ENCODE measurements at places on chromosomes 5 and 9.

DNA sequence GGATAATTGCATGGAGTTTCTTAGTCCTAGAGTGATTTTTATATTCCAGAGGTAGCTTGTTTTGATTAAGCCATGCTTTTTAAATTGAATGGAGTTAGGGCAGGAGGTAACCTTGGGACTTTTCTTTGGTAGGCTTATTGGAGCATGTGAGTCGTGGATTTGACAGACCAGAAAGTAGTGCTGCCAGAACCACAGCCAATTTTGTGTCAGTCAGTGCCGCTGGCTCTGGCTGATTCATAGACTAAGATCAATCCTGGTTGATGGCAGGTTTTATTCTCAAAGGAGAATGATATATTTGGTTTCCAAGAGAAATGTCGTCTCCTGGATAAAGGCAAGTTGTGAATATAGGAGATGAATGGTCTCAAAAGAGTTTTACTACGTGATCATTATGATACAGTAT lies 20.3 kb downstream of the RAI14 start:
- no peak for DNase-seq

GRCh38 chr5:1391691-1392090 lies 46.8 kb upstream of the CLPTM1L start:
- DNase-seq, result no peak

DNA sequence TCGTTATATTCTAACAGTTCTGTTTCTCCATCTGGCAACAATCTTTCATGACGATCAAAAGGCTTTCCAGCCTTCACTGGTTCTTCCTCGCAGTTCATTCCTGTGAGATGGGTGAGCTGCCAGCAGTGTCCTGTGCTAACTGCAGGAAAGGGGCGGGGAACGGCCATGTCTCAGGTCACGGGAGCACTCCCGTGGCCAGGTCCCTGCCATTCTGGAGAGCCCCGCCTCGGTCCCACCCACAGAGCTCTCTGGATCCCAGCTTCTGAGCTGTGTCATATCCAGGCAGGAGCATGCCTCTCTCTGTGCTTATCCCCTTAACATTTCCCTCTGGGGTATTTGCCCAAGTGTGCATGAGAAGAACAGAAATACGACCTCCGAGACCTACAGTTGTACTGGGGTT lies 297.8 kb upstream of the IRX2 start:
- DNase-seq, result no peak

GRCh38 chr5:35458824-35459207 lies 158.8 kb upstream of the SPEF2 start:
- DNase-seq, result no peak

- DNase-seq, result no peak
These were observed 21.4 kb downstream of the SPINK1 start for GRCh38 chr5:147809830-147810666.

- DNase-seq, result no peak
These were observed 43.1 kb upstream of the IGFBPL1 start for GRCh38 chr9:38467404-38467803.

- no peak for DNase-seq
These were observed 45.9 kb upstream of the JAK2 start for GRCh38 chr9:4939118-4939561.

GRCh38 chr5:127053049-127053448 lies 20.3 kb downstream of the C5orf63 start:
- DNase-seq, result no peak

DNA sequence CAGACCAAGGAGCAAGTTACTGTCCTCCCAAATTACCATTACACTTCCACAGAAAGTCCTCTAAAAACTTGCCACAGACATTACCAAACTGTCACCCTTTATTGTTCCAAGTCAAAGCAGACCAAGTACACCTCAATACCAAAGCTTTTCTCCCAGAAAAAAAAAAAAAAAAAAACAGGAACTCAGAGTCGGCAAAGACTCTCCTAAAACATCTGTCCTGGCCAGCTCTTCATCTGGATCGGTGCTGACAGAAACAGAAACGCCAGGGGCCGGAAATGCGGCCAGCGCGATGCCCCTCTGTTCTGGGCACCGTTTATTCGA lies 718 bp downstream of the DEPDC1B start:
- no peak for DNase-seq

GRCh38 chr5:166505067-166505466 lies 1786.4 kb upstream of the WWC1 start:
- DNase-seq, result no peak

GRCh38 chr5:167905919-167906853 lies 385.3 kb upstream of the WWC1 start:
- DNase-seq, result no peak

DNA sequence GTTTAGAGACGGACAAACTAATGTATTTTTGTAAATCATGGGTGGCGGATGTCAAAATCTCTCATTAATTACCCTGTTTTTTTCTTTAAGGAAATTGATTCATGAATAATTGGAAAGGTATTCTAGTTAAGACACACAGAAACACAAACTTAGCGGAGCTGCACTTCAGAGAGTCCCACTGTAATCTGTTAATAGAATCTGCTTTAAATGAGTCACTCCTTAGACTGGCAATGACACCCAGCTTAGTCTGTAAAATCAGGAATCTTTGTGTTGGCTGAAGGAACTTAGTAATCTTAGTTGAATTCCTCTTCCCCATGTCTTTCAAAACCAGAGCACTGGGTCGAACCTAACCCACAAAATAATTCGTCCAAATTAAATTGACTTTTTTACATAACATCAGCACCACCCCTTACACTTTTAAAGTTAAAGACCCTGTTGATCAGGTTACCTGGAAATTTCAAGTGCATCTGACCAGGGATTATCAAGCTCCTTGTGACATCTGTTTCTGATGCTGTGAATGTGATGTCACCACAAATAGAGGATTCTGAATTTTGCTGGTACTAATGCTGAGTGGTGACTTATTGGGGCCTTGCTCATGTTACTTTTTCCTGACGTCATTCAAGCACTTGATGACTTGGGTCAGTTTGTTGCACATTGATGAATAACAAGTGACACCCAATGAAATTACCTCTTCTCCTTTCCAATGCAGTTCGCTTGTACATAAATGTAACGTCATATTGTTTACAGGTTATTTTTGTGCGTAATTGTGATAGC lies 313.6 kb downstream of the KCTD16 start:
- no peak for DNase-seq

GRCh38 chr5:133688391-133688790 lies 76.0 kb upstream of the FSTL4 start:
- DNase-seq, result no peak

DNA sequence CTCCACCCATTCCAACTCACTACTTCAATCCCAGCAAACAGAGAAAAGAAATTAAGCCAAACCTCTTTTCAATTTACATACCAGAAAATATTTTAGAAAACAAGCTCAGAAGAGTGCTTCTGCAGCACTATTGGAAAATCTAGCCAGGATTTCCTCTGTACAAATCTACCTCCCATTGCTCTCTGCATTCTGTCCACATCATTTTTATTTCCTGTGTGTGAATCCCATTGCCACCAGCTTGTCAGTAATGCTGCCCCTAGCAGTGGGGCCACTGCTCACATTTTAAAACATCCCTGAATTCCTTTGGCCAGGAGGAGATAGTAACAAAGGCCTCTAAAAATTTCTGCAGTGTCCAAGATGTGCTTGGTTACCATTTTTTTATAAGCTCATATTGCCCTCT lies 232.5 kb downstream of the ARRDC3 start:
- DNase-seq, result no peak

- no peak for DNase-seq
These were observed 9.2 kb downstream of the SPINK4 start for GRCh38 chr9:33249087-33249658.

DNA sequence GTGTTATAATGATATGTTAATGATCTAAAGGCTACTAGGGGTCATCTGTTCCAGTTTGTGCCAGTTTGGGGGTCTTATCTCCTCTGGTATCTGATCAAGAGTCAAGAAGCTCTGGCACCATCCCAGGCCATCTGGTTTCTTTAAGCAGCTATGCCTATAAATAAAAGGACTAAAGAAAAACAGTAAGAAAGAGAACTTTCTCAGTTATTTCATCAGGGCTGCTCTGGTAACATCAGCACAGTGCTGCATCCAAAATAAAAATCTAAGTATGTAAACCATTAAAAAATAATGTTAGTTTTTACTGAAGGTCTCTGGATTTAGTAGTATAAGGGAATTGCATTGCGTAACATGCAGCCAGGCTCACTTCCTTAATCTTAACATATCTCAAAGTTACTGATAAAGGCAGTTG lies 185.0 kb downstream of the NR2F1-AS1 start:
- DNase-seq, result no peak

GRCh38 chr5:100664140-100664539 lies 129.0 kb downstream of the FAM174A start:
- DNase-seq, result no peak

DNA sequence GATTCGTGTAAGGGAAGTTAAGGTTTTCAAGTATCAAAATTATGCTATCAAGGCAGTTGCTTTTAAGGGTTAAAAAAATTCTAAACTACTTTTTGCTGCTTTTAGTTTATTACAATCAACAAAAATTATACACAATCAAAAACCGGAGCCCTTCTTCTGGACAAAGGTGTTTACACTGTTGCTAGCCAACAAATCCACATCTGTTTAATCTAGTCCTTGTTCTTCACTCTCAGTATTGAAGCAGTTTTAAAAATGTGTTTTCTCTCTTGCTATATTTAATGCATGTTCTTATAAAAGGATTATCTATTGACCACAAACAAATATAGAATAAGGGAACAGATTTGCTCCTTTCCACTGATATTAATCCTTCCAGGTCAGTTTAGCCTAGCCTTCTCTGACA lies 2.5 kb downstream of the FEM1C start:
- DNase-seq, result no peak

GRCh38 chr5:169542811-169543210 lies 40.8 kb upstream of the SPDL1 start:
- no peak for DNase-seq

GRCh38 chr5:59833448-59833847 lies 60.1 kb downstream of the PDE4D start:
- DNase-seq, result no peak

DNA sequence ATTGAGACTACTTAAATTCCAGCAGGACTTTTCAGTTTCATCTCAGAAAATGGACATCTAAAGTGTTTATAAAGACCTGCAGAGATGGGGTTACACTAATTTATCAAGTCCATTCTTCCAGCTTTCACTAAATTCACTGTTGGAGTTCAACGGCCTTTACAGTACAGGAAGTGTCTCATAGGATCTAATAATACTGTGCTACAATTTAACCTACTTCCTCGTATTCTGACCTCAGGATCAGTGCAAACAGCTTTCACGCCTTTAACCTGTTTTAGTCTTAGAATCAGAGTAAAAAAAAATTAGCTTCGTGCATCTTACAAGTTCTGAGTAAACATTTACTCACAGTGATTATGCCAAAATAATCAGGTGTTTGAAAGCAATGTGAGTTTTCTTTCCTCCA lies 632.6 kb upstream of the DMAC1 start:
- no peak for DNase-seq

GRCh38 chr5:137305971-137306602 lies 193.0 kb downstream of the SPOCK1 start:
- DNase-seq, result no peak

- no peak for DNase-seq
These were observed 98.9 kb upstream of the CPEB4 start for GRCh38 chr5:173789031-173789920.

DNA sequence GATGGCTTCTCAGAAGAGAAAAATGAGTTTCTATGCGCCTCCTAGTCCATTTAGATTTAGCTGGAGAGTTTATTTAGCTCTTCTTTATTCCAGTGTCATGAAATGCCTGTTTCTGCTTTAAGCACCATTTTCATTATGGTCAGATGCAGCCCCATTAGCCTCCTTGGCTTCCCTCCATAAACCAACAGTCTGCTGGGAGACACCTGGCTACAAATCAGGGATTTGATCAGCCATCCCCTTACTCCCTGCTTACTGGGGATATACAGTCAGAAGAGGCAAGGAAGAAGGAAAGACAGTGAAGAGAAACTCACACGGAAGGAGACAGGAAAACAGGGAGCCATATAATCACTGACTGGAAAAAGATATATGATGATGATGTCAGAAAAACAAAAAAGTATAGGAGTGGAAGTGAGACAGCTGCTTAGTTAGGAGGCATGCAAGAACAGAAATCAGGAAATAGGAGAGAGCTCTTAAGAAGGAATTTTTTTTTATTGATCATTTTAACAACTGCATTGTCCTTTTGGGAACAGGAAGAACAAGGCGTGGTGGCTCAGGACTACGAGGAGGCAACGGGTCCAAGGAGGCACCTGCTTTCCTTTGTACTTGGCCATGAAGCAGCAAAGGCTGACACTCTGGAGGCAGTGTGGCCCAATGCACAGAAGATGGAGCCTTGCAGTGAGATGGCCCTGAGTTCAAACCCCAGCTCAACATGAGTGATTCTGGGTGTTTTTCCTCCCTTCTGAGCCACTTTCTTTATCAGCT lies 56.1 kb downstream of the MED27 start:
- DNase-seq, result no peak

DNA sequence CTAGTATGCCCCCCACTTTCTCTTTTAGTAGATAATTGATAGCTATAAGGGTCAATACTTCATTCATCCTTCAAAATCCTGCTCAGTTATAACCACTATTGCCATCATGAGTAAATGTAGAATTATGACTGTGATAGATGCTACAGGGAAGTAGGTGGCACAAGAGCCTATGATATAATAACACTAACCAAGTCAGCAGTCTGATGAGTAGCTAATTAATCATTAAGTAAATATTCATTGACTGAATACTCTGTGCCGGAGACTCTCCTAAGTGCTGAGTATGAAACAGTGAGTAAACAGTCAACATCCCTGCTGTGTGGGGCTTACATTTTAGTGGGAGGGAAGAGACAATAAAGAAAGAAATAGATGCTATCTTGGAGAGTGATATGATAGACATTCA lies 430.3 kb upstream of the ZNF462 start:
- no peak for DNase-seq

- DNase-seq, result no peak
These were observed 4.1 kb downstream of the FBXW11 start for GRCh38 chr5:172002310-172002709.

DNA sequence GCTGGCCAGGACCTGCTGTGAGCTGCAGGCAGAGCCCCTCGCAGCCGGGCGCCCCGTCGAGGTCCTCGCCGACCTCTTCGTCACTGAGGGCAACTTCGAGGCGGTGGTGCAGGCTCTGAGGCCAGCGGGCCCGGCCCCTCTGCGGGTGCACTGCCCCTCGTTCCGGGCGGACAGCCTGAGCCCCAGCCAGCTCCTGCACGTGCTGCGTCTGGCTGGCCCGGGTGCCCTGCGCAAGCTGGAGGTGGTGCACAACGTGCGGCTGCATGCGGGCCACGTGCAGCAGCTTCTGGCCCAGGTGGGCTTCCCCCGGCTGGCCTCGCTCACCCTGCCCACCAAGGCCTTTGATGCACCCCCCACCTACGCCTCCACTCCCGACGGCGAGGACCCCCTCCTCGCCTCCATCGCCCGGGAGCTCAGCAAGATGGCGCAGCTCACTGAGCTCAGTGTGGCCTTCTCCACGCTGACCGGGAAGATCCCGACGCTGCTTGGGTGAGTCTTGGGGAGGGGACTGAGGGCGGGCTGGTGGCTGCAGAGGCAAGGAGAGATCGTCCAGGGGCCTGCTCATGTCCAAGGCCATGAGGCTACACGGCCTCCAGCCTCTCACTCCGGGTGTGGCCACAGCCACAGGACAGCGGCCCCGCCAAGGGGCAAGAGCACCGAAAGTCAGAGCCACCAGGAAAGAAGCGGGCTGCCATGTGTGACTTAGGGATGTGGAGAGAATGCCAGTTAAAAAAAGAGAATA lies 825 bp downstream of the LRRC14B start:
- DNase-seq, result no peak

- no peak for DNase-seq
These were observed 83.0 kb upstream of the GLIS3 start for GRCh38 chr9:4382722-4383317.

GRCh38 chr5:5302201-5302600 lies 120.3 kb upstream of the ICE1 start:
- DNase-seq, result no peak
